ENCODE measurements at places on chromosomes 4 and X. TPM values are rescaled to one million over a fixed set of nuclear protein-coding genes. Genes with fewer than 3 reads are reported as not detected.

The FABP2 gene
- not detected for total RNA-seq

The CSAG3 gene
- total RNA-seq: not detected

The MBNL3 gene
- 9.2 TPM for total RNA-seq

The NAA10 gene
- 61.4 TPM for total RNA-seq

The UGT2B17 gene
- total RNA-seq: not detected

The ADH1A gene
- not detected for total RNA-seq

The GRPR gene
- total RNA-seq: not detected

The SPANXN3 gene
- total RNA-seq: not detected

The TCEAL7 gene
- total RNA-seq: 4.0 TPM

The CDX4 gene
- total RNA-seq: not detected

The ALB gene
- 0.24 TPM for total RNA-seq

The HS3ST1 gene
- 2.3 TPM for total RNA-seq

The MUC7 gene
- not detected for total RNA-seq

The NUP62CL gene
- 3.1 TPM for total RNA-seq

The CENPU gene
- total RNA-seq: 2.6 TPM

The MTHFD2L gene
- 35.6 TPM for total RNA-seq

The ERCC6L gene
- total RNA-seq: 0.48 TPM

The ZCCHC4 gene
- 11.9 TPM for total RNA-seq

The TMSB15B gene
- total RNA-seq: 7.2 TPM

The MAGEA11 gene
- not detected for total RNA-seq

The TAF9B gene
- total RNA-seq: 2.7 TPM

The NR0B1 gene
- total RNA-seq: not detected

The NUDT11 gene
- total RNA-seq: 9.6 TPM

The TLR2 gene
- total RNA-seq: 101 TPM

The GYG2 gene
- not detected for total RNA-seq

The CCSER1 gene
- 6.6 TPM for total RNA-seq

The HGFAC gene
- not detected for total RNA-seq

The TRIML2 gene
- not detected for total RNA-seq

The PABPC1L2B gene
- total RNA-seq: not detected

Measured in tracheal epithelial cell (primary cell).